ENCODE measurements at places on chromosomes 12 and 14.

DNA sequence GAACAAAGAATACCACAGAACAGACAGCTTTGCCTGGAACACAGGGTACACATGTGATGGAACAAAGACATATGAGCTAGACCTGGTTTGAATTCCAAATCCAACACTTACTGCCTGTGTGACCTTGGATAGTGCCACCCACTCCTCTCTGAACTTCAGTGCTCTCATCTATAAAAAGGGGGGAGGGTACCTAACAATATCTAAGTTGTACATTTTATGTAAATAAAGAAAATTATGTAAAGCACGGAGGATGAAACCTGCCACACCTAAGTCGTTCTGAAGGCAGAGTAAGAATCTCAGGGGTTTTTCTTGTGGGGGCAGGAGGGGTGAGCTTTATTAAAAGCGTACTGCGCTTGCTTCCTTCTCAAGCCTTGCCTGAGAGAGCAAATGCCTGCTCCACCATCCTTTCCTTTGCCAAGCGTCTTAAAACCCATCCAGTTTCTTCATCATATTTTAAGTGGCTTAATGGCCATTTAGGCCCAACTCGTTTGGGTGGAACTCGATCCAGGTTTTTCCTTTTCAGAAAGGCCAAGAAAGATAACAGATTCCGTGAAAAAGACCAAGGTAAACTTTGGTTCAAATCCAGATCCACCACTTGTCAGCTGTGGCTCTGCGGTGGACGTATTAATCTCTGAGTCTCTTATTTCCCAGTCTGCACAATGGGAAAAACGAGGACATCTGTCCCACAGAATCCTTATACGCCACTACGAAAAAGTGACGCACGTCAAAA, 946 bp downstream of the DDX24 start:
- no peak for DNase-seq

DNA sequence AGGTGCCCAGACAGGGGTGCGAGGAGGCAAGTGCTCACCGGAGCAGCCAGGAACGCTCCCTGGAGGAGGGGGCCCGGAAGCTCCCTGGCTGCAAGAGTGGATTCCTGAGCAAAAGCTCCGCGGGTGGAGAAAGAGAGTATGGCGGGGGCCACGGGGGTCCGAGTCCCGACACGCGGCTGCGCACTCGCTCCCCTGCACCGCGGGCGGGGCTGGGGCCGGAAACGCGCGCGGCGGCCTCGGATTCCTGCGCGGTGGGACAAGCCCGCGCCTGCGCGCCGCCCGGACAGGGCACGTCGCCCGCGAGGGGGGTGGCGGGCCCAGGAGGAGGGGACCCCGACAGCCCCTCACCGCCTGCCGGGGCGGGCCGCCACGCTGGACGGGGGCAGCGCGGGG, 27.8 kb upstream of the GPR132 start:
- DNase-seq = peak; percentile 45

GRCh38 chr12:71838231-71838630, 1.3 kb upstream of the TBC1D15 start:
- no peak for DNase-seq

DNA sequence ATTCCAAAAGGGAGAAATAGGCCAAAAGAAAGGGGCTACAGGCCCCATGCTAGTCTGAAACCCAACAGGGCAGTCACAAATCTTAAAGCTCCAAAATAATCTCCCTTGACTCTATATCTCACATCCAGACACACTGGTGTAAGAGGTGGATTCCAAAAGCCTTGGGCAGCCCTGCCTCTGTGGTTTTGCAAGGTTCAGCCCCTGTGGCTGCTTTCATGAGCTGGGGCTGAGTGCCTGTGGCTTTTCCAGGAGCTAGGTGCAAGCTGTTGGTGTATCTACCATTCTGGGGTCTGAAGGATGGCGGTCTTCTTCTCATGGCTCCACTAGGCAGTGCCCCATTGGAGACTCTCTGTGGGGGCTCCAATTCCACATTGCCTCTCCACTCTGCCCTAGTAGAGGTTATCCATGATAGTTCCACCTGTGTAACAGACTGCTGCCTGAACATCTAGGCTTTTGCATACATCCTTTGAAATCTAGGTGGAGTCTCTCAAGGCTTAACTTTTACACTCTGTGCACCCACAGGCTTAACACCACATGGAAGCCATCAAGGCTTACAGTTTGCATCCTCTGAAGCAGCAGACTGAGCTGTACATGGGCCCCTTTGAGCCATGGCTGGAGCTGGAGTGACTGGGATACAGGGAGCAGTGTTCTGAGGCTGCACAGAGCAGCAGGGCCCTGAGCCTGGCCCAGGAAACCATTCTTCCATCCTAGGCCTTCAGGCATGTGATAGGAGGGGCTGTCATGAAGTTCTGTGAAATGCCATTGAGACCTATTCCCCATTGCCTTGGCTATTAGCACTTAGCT, 66.5 kb upstream of the ABCD2 start:
- no peak for DNase-seq

- DNase-seq = no peak
Observed at GRCh38 chr14:77812028-77812427, 12.1 kb downstream of the ADCK1 start.

DNA sequence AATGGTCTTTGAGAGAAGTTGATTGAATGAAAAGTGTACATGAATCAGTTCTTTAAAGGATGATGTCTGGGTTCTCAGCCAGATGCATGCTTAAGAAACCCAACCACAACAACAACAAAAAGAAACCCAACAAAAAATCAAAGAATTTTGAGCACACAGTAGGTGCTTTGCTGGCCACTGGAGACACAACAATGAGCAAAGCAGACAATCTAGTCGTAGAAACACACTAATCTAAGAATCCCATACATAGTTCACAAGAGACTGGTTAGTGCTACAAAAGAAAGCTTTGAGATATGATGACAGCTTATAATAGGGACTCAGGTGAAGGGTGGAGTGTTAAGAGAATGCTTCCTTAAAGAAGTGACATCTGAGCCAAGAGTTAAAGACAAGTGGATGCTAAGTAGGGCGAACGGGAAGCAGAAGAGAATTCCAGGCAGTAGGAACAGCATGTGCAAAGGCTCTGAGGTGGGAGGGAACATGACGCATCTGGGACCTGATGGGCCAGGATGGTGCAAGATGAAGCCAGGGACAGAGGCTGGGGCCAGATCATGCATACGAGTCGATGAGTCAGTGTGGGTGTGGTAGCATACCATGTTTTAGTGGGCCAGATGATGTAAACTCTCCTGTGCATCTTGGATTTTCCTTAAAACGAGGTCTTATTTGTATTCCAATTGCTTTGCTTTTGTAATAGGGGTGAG, 4.6 kb upstream of the HIP1R start:
- DNase-seq = no peak

DNA sequence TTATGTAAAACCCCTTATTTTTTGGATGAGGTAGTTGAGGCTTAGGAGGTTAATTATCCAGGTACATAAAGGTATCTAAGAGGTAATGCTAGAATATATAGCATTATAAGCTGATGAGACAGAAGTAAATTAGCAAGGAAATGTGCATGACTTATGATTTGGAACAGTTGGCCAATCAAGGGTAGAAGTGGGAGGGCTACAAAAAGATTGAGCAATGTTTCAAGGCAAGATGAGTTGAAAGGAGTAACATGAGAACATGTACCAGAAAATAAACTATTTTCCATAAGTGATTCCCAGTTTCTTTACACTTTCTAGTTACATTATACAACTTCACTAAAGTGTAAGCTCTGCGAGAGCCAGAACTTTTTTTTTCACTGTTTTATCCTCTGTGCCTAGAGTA, 290.9 kb downstream of the LRIG3 start:
- DNase-seq = no peak

DNA sequence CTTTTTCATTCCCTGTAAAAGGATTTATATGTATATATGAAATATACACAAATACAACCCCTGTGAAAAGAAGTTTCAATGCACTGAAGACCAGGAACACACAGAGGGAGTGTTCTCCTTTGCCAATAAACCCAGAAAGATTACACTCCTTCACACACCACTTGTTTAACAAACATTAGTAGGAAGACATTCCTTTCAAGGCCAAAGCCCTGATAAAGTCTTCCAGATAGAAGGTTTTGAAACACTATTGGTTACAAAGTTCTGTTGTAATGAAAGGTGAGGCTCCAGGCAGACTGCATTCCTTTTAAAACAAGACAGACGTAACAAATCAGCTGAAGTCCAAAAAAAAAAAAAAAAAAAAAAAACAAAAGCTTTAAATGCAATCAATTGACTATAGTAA, 81.0 kb downstream of the PTPN21 start:
- DNase-seq = no peak

GRCh38 chr12:93163260-93164036, 214.3 kb upstream of the NUDT4 start:
- no peak for DNase-seq

DNA sequence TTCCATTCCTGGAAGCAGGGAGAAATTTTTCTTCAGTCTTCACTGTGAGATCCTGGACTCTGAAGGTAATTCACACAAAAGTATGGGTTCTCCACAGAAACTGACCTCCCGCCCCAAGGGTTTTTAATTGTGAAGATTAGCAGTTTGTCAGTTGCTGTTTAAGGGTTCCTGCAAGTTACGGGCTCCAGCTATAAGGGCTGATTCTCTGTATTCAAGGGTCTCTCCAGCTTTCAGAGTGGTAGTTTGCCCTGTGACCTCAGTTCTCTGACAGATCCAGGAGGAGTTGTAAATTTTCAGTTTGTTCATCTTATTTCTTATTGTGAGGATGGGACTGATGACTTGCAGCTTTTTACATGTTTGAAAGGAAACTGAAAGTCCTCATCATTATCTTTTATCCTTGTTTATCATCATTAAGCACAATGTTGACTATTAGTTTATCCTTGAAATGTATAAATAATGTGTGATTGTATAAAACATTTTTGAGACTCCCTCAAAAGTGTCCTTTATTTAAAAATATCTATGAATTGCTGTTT, 110.9 kb downstream of the SCAF11 start:
- DNase-seq = no peak

GRCh38 chr14:82251494-82251893, 717.8 kb upstream of the SEL1L start:
- DNase-seq = no peak

GRCh38 chr12:126811391-126811790, 1455.6 kb upstream of the TMEM132C start:
- DNase-seq = no peak

- DNase-seq = no peak
Observed at GRCh38 chr12:21788089-21788983, 13.8 kb upstream of the KCNJ8 start.

DNA sequence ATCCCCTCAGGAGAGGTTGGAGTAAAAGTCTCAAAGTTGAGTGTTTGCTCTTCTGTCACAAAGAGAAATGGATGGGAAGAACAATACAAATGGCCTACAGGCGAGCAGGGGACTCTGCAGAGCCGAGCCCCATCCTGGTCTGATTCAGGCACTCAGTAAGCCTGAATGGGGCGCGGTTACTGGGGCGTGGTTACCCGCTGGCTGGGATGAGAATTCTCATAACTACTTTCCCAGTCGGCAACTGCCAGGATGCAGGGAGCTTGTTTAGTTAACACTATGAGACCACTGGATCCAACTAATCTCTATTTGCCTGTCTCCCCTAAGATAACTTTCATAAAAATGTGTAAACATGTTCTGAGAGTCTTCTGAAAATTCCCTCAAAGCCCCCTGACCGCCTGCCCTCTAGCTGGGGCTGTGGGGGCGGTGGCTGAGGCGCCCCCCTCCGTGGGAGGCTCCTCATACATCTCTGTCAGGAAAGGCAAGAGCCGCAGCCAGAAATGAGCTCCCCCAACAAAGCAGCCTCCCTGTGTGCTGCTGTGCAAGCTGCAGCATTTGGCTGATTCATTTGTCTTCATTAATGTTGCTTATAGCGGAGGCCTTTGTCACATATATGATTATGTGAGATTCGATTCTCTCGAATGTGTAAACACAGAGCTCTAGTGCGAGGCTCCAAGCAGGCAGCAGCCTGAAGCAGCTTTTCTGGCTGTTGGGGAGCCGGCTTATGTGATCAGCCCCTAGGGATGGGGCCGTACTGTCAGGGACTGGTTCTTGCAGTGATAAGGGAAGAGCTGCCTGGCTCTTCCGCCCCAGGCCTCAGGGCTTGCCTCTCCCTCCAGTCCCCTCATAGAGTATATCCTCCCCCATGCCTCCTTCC, 126.1 kb upstream of the ARHGAP5 start:
- DNase-seq = no peak

GRCh38 chr12:105921055-105921454, 217.7 kb downstream of the NUAK1 start:
- DNase-seq = no peak

GRCh38 chr12:124952295-124952694, 36.6 kb downstream of the DHX37 start:
- no peak for DNase-seq

DNA sequence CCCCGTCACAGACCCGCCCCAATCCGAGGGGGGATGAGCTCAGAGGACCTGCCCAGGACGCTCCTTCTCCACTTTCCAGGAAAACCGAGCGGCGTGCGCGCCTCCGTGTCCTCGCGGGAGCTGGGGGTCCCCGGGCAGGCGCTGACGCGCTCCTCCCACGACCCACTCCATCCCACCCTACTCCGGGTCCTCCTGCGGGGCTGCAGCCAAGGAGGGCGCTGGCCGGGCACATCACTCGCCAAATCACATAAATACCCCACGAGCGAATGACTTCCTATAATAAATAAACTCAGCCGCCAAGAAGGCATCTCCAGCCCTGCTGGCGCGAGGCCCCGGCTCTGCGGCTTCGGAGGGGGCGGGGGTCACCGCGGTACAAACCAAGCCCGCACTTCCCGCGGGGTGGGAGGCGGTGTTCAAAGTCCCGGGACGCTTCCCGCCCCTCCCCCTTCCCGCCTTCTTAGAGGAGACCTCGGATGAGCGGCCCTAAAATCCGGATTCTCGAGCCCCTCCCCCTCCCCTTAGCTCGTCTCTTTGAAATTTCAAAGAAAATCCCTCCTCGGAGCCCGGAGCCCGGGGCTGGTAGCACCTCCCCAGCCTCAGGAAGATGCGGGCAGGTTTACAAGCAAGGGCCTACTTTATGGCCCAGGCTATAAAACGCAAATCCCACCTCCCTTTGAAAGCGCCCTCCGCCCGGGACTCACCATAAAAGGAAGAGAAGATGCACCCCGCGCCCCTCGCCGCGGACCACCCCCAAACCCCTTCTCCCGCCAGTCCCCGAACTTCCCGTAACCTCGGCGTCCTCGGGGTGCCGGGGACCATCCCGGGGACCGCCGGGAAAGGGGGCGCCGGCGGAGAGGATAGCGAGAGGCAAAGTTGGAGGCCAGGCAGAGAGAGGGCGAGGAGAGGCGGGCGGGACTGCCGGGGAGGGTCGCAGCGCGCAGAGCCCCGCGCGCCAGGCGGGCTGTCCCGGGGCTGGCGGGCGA, 712 bp upstream of the FZD10 start:
- no peak for DNase-seq

DNA sequence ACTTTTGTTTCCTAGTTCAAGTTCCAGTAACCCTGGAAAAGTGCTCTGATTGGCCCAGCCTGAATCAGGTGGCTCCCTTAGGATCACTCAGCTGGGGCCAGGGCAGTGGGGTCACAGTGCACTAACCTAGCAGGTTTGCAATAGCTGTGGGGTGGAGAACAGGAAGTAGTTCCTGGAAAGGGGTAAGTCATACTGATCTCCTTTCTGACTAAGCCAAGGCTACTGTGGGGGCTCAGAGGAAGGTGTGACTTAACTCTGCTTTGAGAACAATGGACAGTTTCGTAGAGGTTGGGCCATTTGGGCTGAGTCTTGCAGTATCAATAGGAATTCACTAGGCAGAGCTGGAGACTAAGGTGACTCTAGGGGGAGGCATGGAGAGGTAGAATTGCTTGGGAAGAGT, 89.4 kb downstream of the KIF26A start:
- no peak for DNase-seq

GRCh38 chr14:50064993-50065392, 51.4 kb downstream of the VCPKMT start:
- DNase-seq = no peak
